Hematopoietic multipotent progenitor cell treated with erythropoietin and hydrocortisone succinate and interleukin-3 and kit ligand, for 4 days (in vitro differentiated cells): ENCODE measurements at places on chromosomes 3 and 15.
A peak's percentile ranks its signal among the peaks of the same experiment; 100 is the strongest.

DNA sequence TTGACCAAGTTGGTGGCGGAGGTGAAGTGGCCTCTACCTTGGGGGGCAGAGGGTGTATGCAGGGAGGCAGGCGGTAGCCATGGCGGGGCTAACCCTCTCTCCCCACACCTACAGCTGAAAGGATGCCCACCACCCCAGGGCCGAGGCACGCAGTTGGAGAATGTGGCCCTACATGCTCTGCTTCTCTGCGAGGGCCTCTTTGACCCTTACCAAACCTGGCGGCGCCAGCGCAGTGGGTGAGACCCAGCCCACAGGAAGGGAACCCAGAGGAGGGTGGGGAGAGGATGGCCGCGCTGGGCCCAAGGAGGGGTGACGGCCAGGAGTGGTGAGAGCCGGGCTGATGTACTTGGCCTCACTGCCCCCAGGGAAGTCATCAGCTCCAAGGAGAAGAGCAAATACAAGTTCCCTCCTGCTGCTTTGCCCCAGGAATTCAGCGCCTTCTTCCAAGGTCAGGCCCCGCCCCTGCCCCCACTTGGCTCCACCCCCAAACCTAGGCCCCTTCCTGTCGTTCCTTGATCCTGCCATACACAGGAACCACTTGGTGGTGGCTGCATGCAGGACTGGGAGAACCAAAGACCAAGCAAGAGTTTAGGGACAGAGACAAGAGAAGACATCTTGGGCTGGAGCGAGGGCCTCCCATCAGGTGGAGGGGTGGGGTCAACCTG lies 9.8 kb downstream of the NBEAL2 start:
- DNase-seq, result peak; percentile 40

- DNase-seq, result peak; percentile 20
Observed at GRCh38 chr3:44227632-44228031, 14.1 kb upstream of the TOPAZ1 start.

DNA sequence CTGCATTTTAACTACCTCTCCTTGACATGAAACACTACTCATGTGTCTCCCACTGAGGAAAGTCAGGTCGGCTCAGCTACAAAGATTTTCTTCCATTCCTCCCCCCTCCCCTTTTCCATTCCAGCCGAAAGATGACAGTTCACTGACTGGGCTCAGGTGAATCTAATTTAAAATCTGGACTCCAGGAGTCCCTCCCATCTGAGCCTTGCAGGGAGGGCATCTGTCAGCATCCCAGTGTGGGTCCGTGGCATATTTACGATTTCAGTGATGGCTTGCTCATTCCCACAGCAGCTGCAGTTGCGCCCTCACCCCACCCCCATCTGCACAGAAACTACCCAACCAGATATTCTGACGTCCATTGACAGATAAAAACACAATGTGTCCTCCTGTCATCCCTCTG lies 153.7 kb upstream of the ARRDC4 start:
- DNase-seq, result no peak

GRCh38 chr3:127964053-127964452 lies 49.0 kb downstream of the KBTBD12 start:
- DNase-seq, result peak; percentile 66

GRCh38 chr3:197561926-197562325 lies 6.2 kb upstream of the BDH1 start:
- no peak for DNase-seq

GRCh38 chr15:92409006-92409405 lies 15.3 kb downstream of the ST8SIA2 start:
- DNase-seq, result no peak

DNA sequence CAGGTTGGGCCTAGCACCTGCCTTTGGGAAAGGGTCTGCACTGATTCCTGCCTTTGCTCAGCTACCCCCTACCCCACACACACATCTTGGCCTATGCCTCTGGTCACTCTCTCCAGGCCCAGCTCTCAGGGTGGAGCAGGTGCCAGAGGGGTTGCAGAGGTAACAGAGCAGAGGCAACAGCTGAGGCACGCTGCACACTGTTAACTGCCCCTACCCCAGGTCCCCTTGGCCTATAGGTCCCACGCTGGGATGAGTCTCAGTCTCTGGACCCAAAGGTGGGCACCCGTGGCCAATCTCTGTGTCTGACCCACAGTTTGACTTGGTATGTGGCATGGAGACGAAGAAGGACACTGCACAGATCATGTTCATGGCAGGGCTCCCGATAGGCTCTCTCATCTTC lies 24.8 kb downstream of the SLC22A14 start:
- no peak for DNase-seq

GRCh38 chr3:178982137-178982536 lies 89.5 kb downstream of the ZMAT3 start:
- peak; percentile 10 for DNase-seq

DNA sequence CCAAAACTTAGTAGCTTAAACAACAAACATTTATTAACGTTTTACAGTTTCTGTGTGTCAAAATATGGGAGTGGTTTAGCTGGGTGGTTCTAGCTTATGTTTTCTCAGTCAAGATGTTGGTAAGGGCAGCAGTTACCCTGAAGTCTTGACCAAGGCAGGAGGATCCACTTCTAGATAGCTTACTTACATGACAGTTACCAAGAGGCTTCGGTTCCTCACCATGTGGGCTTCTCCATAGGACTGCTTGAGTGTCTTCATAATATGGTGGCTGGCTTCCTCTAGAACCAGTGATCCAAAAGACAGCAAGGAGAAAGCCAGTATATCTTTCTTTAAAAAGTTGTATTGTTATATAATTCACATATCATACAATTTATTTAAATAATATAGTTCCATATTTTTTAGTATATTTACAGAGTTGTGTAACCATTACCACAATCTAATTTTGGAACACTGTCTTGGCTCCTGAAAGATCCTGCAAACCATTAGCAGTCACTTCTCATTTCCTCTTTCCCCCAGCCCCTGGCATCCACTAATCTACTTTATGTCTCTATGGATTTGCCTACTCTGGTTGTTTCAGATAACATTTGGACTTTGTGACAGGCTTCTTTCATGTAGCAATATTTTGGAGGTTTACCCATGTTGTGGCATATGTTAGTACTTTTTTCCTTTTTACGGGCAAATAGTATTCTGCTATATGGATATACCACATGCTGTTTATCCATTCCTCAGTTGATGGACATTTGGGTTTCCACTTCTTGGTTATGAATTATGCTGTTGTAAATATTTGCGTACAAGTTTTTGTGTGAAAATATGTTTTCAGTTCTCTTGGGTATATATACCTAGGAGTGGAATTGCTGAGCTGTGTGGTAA lies 33.3 kb downstream of the MAPK6 start:
- DNase-seq, result peak; percentile 55

DNA sequence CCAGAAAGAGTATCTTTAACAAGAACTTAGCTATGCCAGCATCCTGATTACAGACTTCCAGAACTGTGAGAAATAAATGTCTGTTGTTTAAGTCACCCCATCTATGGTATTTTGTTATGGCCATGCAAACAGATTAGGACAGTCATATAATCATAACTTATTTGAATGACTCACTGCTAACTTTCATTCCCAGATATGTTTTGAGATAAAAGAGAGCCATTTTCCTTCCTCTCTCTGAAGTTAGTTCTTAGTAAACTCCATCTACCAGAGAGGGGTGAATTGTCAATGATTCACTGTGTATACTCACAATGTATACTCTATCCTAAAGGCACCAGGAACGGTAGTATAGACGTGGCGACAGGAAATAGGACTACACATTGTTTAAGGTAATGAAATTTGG lies 179.4 kb upstream of the DPH6 start:
- no peak for DNase-seq

- no peak for DNase-seq
Observed at GRCh38 chr3:150611666-150612065, 8.5 kb downstream of the SELENOT start.

DNA sequence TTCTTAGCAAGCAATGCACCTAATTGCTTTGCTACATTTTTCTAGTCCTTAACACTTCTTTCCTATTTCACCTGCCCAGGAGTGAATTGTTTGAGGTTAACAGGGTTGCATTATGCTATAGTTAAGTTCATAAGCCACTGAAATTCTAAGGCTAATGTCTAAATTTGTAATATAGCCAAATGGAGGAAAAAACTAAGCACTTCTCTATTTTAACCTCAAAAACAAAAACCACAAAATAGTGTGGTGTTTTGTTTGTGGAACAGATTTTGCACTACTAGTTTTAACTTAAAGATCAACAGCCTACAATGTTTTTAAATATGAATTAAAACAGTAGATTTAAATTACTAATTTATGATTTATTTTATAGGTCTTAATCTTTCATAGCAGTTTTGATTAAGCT lies 5.5 kb downstream of the ATOSA start:
- DNase-seq, result no peak

GRCh38 chr3:141259821-141260629 lies 28.4 kb downstream of the PXYLP1 start:
- DNase-seq, result no peak

DNA sequence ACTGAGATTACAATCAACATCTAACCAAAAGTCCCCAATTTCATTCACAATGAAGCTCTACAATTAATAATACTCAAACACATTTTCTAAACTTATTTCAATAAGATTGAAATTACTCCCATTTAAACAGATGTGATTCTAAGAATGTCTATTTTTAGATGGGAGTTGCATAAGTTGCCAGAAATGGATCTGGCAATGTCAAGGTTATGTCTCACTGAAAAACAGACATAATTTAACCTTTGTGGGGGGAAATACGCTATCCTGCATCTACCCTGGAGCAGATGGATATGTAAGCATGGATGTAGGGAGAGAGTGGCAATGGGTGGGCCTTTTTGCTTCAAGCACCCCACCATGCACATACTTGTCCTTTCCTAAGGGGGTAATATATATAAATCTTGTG lies 6.7 kb upstream of the EIF1B start:
- DNase-seq, result no peak

GRCh38 chr15:39680868-39681267 lies 100.0 kb downstream of the THBS1 start:
- no peak for DNase-seq

- no peak for DNase-seq
Observed at GRCh38 chr3:141386126-141386488, 17.8 kb downstream of the ZBTB38 start.

GRCh38 chr3:26718315-26718714 lies 95.7 kb downstream of the LRRC3B start:
- DNase-seq, result no peak
